ENCODE measurements at places on chromosomes 11 and 22.

GRCh38 chr11:69201066-69201365 lies 45.3 kb downstream of the SMIM38 start:
- DNase-seq: no peak

DNA sequence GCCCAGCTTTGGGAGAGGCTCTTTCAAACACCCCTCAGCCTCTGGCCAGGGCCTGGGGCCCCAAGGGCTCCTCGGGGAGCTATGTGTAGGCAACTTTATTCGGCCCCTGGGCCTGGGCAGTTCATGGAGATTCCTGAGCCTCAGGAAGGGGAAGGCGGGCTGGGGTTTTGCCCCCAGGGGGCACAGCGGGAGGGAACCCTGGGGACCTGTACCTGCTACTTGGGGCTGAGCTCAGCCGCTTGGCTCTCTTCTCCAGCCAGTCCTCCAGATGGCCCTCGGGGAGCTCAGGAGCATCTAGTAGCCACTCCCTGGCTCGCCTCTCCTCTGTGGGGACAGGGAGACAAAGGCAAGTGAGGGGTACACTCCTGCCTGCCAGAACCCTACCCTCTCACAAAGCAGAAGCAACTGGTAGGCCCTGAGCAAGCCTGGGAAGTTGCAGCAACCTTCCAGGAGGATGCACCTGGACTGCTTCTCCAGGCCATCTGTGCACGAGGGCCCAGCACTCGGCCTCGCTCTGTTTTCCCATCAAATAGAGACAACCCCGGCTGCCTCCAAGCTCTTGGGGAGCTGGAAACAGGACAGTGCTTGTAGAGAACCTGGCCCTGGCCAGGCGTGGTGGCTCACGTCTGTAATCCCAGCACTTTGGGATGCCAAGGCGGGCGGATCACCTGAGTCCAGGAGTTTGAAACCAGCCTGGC lies 18.5 kb downstream of the CABP7 start:
- no peak for DNase-seq

- DNase-seq: no peak
Measured at GRCh38 chr11:67668192-67668551, 6.3 kb downstream of the ALDH3B2 start.

DNA sequence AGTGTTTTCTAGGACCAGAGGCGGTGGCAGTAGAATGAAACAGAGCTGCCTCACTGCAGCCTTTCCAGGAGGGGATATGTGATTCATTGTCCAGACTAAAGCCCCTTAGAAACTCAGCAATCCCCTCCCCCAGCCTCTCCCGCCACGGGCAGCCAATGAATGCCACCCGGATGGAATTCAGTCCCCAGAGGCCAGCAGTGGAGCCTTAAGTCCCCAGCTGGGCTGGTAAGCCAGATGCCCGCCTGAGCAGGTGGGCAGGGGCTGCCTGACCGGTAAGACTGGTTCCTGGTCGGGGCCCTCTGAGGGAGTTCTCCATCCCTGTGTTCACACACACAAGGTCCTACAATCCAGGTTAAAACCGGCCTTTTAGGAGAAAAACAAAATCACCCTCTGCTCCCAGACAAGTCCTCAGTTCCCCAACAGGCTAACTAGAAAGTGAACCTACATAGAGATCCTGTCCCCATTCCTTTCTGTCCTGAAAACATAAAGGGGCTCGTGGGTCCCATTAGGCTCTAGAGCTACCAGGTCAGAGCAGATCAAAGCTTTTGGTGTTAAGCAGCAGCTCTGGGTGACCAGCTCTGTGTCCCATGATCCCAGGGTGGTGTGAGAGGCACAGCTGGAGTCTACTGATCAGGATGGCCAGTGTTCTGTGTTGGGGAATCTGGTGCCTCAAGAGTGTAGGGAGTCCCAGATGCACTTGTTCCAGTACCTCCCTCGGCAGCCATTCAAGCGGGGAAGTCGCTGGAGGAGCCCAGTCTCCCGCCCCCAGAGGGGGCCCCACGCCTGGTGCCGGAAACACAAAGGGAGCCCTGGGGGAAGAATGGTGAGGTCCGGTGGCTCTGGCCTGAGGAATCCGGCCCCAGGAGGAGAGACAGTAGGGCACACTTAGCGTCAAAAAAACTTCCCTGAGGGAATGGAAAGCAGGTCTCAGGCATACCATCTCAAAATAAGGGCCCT lies 2.6 kb downstream of the PATZ1 start:
- DNase-seq: no peak

DNA sequence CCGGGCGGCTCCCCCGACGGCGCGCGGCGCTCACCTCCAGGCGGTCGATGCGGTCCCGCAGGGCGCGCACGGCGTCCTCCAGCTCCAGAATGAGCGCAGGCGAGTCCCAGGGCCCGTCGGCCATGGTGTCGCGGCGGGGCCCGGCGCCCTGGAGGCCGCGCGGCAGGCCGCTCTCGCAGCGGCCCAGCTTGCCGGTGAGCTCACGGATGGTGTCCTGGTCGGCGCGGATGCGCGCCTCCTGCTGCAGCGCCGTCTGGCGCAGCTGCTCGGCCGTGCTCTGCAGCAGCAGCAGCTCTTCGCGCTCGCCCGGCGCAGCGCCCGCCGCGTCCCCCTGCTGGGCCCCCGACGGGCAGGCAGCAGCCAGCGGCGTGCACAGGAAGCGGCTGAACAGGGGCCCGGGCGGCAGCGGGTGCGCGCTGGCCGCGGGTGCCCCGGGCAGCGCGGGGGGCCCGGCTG lies 599 bp downstream of the NPTXR start:
- DNase-seq: peak; percentile 63

- DNase-seq: no peak
Measured at GRCh38 chr11:69546735-69547370, 65.4 kb downstream of the LINC01488 start.

DNA sequence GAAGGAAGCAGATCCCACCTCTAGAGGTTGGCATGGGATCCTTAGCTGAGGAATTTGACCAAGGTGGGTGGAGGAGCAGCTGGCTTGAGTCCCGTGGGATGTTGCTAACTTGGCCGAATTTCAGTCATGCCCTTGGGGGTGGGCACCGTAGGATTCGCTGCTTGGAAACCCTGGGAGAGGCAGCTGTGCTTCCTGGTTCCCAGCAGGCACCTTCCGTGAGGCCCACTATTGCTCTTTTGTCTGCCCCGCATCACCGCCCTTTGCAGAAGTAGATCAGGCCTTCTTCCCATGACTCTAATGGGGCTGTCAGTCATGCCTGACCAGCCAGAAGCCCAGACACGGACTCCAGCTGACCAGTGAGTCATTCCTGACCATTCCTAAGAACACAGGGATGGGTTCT lies 292.3 kb upstream of the SYN3 start:
- no peak for DNase-seq

DNA sequence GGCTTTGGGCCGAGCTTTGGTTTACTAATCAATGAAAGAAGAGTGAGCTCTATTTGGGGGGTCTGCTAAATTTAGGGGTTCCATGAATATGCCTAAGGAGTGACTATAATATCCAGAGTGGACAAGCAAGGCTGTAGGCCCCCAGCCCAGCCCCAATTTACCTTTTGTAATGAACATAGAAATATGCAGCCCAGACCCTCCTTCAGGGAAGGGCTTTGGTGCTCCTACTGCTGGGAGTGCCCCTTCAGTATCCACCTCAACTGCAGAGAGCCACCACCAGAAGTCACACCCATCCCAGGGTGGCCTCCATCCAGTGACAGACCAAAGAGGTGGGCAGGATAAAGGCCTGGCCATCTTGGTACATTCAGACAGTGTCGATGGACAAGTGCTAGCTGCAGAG lies 43.1 kb downstream of the CHST1 start:
- DNase-seq: no peak

DNA sequence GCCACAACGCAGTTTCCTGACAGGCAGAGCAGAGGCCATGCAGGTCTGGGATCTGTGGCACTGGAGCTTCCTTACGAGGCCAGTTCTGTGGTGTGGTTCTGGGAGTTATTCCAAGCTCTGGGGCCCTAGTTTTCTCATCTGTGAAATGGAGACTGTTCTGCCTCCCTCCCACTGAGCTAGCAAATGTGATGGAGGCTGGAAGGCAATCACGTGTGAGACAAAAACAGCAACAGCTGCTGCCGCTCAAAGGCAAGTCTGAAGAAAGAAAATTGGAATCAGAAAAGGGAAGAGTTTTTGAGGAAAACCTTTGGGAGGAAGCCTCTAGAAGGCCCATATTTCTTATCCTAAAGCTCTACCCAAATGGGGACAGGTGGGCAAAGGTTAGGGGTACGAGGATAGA lies 8.3 kb upstream of the RIC3 start:
- DNase-seq: no peak

- DNase-seq: no peak
Measured at GRCh38 chr11:61516191-61516590, 7.6 kb downstream of the LRRC10B start.

DNA sequence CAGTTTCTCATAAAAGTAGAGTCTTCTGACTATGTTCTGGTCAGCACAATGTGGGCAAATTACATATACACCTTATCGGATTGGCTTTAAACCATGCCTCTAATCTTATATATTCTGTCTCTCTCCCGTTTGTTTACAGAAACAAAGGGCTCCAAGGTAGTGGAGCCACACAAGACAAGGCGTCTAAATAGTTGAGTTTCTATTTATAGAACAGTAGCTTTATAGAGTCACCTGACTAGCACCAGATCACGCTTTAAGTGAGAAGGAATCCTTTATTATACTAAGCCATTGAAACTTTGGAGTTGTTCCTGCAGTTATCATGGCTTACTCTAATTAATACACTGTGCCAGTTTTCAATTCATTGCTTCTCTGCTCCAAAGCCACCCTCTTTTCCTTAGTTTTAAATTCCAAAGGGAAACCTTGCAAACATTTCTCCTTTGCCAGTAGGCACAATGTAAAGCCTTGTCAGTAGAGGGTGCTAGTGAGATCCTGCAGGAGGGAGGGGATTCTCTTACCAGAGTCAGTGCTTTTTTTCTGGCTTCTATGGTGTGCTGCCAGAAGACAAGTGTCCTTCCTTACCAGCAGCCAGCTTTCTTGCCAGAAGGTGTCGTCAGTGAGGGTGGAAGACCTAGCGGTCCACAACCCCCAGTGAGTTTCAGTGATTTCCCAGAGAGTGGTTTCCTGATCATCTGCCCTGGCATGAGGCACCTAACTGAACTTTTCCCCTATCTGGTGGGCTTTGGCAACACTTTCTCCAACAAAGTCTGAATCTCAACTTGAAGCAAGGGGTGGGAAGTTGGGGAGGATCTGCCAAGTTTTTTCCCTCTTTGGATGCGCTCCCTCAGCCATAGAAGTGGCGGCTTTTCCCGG lies 71.7 kb downstream of the RAB38 start:
- peak; percentile 0 for DNase-seq

- no peak for DNase-seq
Measured at GRCh38 chr11:14503023-14503422, 3.4 kb upstream of the COPB1 start.

DNA sequence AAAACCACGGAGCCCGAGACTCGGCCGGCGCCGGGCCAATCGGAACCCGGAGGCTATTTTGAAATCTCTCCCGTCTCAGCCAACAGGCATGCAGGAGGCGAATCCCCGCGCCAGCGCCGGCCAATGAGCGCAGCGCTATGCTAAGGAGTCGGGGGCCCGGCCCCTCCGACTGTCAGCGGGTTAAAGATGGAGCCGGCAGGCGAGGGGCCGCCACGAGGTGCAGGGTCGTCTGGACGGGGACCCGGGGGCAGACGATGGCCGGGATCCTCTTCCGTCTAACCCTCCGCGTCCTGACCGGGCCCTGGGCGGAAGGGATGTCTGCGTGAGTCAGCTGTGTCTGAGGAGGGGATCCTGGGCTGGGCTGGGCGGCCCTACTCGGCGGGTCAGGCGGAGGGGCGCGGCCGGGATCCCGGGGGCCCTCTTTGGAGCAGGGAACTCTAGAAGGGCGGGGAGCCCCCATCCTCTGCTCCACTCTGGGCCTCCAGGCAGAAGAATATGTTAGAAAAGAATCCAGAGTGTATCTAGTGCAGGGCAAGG lies 10.0 kb downstream of the SDF2L1 start:
- DNase-seq: peak; percentile 77

DNA sequence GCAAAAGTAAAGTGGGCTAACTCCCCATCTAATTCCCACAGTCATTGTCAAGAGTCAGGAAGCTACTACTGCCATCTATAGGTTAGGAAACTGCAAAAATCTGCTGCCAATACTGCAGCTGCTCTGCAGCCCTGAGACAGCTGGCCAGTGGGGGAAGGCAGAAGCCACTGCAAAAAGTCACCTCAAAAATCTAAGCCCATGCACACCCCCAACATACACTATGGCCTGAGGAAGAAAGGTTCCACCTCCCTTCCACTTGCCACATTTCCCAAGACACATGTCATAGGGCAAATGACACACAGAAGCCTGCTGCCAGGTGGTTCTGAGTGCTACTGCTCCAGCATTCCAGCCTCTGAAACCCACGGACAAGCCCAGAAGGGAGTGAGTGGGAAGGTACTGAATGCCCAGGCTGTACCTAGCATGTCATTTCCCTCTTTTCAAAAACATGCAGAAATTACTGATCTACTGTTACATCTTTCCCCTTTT lies 36.9 kb downstream of the DGCR2 start:
- DNase-seq: no peak

- DNase-seq: no peak
Measured at GRCh38 chr11:126433989-126434949, 78.8 kb downstream of the ST3GAL4 start.

- no peak for DNase-seq
Measured at GRCh38 chr11:109405671-109406070, 16.3 kb upstream of the C11orf87 start.

DNA sequence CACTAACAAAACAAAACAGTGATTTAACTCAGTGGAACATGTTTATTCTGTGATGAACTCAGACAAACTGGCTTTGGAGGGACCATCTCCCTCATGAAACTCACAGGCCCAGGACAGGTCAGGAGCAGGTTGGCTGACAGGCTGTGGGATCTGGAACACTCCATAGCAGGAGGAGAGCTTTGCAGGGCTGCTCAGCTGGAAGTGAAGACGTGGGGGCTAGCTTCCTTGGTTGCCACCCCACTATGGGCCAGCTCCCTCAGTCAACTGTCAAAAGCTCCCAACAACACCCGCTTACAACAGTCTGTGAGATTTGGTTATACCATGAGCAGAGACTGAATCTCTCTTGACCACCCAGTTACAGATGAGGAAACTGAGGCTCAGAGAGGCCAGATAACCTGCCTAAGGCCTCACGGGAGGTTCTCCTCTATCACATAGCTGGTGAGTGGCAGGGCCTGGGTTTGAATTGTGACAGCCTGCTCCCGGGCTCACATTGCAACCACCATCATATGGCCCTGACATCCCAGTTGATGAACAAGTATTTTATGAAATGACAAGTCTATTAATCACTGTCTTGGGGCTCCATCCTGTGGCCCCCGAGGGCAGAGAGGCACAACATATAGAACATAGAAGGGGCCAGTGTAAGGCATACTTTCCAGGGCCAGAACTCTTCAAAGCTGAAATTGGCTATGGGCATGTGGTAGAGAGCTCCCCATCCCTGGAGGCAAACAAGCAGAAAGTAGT lies 473.4 kb downstream of the MN1 start:
- DNase-seq: no peak

GRCh38 chr11:393219-394033 lies 583 bp upstream of the PKP3 start:
- DNase-seq: no peak

DNA sequence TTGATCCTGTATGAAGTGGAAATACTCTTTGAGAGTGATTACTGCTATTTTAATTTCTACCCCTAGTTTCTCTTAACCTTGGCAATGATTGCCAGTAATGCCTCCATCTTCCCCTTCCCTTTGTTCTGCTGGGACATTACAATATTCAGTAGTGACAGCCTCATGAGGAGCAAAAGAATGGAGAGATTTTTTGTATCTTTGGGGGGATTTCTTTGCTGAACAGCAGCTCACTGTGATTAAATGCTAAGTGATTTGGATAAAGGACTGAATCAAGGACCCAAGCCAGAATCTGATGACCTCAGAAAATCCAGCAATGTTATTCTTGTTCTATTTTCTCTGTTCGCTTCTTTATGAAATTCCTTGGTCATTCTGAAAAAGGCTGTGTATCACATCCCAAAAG lies 7.0 kb upstream of the SLC1A2 start:
- no peak for DNase-seq

GRCh38 chr22:49091451-49091850 lies 736.2 kb downstream of the BRD1 start:
- DNase-seq: no peak

Measured in T-cell (primary cell).